ENCODE measurements at places on chromosomes 16 and 17.

GRCh38 chr17:17831208-17832031 is 5.4 kb downstream of the SREBF1 start:
- DNase-seq: no peak

GRCh38 chr16:4994719-4995434 is 36.7 kb downstream of the SEC14L5 start:
- DNase-seq: no peak

DNA sequence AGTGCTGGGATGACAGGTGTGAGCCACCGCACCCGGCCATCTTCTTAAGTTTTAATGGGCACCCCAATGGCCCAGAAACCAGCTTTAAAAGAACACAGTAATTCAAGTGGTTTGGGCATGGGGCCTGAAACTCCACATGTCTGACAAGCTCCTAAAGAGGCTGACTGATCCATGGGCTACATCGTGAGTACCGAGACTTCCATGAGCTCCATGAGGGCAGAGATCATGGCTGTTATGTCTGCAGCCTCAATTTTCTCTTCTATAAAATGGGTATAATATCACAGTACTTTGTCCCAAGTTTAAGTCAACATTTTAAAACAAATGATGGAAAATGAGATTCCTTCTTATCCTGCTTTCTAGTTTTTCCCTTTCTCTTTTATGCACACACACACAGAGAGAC is 397.6 kb upstream of the MAF start:
- DNase-seq: no peak

- no peak for DNase-seq
Measured at GRCh38 chr16:27353853-27354252, 40.1 kb downstream of the IL4R start.

GRCh38 chr16:85490407-85491057 is 122.6 kb upstream of the GSE1 start:
- no peak for DNase-seq

GRCh38 chr17:49730078-49730784 is 22.5 kb upstream of the SLC35B1 start:
- no peak for DNase-seq

DNA sequence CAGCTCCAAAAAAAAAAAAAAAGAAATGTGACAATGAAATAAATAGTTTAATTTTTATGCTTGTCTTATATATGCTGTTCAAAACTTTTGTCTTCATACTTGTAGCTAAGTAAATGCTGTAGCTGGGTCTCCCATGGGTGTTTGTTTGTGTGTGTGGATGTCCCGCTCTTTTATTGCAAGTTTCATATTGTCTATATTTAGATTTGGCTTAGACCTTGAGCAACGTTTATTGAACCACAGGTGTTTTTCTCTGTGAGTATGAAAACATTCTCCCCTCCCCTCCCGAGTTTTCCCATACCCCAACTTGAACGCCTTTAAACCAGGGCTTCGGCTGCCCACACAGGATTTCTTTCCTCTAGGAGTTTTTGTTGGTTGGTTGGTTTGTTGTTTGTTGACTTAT is 45.2 kb downstream of the MFSD11 start:
- no peak for DNase-seq

DNA sequence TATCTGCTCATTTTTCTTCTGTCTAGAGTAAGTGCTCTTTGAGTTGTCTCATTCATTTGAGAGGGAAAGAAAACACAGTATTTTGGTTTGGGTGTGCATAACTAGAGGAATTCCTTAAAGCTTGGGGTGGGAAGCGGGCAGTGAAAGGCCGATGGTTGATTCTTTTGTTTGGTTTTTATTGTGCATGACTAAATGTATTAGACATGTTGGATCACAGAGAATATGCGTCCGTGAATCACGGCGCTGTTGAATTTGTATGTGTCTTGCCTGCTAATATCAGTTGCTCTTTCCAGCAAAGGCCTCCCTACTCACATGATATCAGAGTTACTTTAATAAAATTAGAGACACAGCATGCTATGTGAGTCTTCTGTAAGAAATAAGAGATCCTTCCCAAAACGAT is 180.0 kb downstream of the CHD9NB start:
- DNase-seq: no peak

DNA sequence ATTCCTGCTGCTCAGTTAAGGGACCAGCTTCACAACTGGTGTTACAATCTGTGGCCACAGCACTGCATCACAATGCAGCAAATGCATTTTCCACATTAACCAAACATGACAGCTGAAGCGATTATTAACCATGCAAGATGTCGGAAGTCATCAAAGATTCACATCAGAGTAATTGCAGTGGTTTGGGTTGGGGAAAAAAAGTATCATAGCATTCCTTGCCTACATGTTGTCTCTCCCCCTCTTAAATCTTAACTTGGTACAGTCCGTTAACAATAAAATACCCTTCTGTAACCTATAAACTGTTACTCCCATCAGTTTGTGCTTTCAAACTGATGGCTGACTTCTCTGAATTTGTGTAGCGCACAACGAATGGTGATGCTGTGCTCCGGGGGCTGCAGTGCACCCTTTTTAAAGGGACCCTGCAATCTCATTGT is 51.6 kb downstream of the NUP93 start:
- no peak for DNase-seq

DNA sequence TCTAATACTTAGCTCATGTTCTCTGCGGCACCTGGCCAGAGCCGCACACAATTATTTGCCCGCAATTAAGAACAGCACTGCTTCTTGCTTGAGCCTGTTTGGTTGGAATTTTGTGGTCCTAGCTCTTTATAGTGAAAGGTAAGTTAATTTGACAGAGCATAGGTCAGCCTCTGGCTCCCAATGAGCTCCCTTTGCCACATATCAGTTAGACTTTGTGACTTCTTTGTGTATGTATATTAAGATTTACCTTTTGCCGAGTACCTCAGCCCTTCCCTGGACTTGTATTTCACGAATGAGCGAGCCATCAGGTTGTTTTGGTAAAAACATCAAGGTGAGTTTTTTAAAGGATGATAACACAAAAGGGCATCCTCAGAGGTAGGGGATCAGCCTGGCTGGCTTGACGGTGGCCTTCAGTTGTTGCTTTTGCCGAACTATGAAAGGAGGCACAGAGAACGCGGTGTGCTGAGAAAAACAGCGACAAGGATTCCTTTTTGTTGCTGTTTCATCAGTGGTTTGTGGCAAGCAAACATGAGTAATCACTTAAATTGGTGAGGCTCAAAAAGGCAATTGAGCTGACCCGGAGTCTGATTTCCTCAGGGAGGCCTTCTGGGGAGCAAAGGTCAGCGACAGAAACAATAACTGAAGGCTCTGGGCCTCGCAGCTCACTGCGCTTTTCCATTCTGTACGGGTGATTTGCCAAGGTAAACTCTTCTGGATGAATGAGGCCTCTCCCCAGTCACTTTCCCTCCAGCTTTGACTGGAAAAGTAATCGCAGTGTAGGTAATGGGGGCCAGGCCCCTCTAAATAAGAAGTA is 163.6 kb downstream of the HS3ST3A1 start:
- no peak for DNase-seq

DNA sequence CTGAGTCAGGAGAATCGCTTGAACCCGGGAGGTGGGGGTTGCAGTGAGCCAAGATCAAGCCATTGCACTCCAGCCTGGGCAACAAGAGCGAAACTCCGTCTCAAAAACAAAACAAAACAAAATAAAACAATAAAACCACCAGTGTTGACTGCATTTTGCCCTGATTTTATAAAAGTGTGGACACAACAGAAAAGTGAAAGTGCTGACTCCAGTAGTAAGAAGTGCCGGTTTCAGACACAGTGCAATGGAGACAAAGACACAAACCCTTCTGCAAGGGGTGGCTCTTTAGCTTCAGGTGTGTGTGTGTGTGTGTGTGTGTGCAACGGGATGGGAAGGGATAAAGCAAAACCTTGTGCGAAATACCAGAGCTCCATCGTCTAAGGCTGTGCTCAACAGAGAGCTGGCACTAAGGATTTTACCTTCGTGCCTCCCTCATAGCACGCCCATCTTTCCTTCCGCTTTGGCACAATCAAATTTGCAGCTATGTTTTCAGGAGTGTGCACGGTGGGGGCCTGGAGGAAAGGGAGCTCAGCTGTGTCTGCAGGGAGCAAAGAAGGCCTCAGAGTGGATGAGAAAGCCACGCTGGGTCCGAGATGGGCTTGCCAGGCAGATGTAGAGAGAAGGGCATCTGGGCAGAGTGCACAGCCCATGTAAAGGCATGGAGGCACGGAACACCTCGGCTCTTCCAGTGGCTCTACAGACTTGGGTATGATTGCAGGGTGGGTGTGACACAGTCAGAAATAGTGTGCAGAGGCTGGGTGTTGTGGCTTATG is 15.5 kb downstream of the MXRA7 start:
- DNase-seq: no peak

DNA sequence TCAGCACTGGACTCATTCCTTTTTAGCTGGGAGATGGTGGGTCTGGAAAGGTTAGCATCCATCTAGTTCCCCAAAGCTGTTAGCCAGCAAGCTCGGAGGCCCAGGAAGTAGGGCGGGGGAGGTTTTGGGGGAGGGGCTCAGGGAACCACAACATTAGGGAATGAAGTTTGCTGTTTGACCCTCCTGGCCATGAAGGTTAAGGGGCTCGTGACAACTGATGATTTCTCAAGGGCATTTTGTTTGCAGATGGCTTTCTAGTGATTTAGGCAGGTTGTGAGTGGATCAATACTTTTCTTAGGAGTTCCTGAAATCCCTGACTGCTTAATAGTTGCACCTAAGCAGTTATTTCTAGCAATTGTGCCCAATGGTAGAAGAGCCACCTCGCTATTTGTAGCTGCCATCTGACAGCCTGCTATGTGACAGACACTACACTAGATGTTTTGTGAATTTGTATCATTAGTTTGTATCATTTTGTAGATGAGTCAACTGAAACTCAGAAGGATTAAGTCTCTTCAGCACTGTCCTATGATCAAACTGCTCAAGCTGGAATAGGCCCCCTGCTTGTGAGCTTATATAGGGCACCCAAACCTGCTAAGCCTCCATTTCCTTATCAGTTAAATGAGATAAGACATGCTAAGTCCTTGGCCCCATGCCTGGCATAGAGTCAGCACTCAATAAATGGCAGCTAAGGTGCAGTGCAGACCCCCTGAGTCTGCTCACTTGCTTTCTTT is 146.4 kb downstream of the IRX3 start:
- peak; percentile 19 for DNase-seq

- no peak for DNase-seq
Measured at GRCh38 chr16:65984296-65984695, 382.2 kb upstream of the CDH5 start.

GRCh38 chr17:76519048-76519966 is 18.1 kb upstream of the RHBDF2 start:
- no peak for DNase-seq

DNA sequence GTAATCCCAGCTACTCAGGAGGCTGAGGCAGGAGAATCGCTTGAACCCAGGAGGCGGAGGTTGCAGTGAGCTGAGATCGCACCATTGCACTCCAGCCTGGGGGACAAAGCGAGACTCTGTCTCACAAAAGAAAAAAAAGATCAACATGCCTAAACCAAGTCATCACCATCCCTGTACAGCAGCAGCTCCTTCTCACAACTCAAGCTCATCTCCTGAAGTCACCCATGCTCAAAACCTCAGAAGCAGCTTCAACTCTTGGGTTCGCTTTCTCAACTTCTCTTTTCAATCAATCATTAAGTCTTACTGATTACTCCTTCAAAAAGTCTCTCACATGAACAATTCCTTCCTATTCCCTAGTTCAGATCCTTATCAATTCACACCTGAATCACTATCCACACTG is 31.3 kb downstream of the PHLPP2 start:
- no peak for DNase-seq

DNA sequence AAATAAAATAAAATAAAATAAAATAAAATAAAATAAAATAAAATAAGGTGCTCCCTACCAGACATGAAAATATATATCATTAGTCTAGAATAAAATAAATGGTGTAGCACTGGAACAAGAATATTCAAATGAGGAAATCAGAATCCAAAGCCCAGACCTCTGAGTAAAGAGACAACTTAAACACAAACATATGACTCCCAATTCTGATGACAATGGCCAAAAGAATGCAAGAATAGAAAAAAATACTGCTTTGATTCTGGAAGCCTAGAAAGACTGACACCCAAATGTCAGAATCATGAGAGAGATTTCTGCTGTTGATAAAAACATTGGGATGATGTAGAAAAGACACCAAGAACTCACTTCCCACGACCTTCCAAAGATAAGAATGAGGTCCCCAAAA is 27.9 kb downstream of the MYOCD start:
- DNase-seq: no peak

DNA sequence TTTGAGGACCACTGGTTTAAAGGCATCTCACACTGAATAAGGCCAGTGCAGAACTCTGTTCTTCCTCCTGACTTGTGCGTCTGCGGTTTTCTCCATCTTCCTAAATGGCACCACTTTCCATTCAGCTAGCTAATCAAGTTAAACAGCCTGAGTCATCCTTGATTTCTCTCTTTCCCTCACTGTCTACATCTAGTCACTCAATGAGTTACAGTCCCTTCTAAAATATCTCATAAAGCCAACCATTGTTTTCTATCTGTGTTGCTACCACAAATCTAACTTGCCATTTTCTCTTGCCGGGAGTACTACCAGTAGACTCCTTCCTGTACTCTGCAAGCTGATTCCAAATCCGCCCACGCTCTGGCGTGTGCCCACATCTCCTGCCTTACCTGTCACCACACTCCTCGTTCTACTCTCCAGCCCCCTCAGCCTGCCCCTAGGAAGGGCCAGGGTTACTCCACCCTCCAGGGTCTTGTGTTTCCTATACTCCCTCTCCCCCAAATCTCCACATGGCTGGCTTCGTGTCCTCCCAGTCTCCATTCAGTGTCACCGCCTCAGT is 324.5 kb downstream of the SNX29 start:
- DNase-seq: no peak

GRCh38 chr17:59366773-59367656 is 35.6 kb downstream of the YPEL2 start:
- no peak for DNase-seq

DNA sequence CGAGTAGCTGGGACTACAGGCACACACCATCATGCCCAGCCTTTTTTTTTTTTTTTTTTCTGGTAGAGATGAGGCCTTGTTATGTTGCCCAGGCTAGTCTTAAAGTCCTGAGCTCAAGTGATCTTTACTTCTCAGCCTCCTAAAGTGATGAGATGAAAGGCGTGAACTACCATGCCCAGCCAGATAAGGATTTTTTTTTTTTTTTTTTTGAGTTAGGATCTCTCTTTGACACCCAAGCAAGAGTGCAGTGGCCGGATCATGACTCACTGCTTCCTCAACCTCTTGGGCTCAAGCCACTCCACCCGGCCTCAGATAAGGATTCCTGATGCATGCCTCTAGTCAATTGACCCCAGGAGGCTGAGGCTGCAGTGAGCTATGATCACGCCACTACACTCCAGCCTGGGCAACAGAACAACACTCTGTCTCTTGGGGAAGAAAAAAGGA is 11.2 kb upstream of the PLEKHG4 start:
- no peak for DNase-seq

GRCh38 chr16:4879049-4879448 is 31.8 kb downstream of the UBN1 start:
- DNase-seq: no peak

Measured in Kasumi-1 (cell line).